ENCODE measurements at places on chromosomes 6 and 20.

DNA sequence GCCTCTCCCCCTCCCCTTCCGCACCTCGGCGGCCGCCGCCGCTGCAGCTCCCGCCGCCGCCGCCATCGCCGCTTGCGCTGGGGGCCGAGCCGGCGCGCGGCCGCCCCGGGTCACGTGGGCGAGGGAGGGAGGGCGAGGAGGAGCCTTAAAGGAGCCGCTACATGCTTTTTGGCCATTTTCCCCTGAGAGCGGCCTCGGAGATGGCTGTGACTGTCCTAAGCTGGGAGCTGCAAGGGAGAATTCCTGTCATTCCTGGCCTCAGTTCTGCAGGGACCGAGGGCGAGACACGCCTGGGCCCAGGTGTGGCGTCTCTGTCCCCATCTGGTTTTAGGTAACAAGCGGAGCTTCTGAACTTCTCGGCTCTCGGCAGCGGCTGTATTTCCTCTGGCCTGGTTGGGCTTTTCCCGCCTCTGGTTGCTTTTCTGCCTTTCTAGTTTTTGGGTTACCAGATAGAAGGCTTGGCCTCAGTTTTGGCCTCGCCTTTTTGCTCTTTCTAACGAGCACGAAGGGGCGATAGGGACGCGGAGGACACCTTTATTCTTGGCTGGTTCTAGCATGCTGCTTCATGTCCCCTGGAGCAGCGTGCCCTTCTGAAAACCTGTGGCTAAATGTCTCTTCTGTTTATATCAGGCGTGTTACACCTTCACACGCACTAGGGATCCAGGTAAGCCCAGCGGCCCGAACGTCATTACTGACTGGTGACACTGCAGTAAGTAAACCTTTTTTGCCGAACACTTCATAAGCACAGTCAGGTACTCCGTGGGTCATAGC is at the start of gene EHMT2:
Gene EHMT2, minus strand, starts transcription at position 87 of the 771 bp plus-strand sequence. Its CDS starts 21 bp downstream, at position 66.
- peak; percentile 61 for DNase-seq

- no peak for DNase-seq
Measured at GRCh38 chr20:53878262-53879047, 191.9 kb downstream of the BCAS1 start.

GRCh38 chr20:37886851-37887297 is 16.1 kb upstream of the VSTM2L start:
- DNase-seq = no peak

DNA sequence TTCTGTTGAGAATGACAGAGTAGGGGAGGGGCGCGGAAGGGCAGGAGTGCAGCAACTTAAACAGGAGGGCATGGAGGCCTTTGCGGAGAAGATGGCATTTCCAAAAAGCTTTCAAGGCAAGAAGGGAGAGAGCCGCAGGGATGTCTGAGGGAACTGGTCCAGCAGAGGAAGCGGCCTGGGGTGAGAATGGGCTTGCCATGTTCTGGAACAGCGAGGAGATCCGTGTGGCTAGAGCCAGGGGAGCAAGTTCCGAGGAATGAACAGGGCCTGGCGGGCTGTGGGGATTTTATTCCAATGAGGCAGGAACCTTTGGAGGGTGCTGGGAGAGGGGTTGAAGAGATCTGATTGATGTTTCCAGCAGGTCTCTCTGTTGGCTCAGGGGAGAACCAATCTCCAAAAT is 86.1 kb downstream of the PREX1 start:
- no peak for DNase-seq

DNA sequence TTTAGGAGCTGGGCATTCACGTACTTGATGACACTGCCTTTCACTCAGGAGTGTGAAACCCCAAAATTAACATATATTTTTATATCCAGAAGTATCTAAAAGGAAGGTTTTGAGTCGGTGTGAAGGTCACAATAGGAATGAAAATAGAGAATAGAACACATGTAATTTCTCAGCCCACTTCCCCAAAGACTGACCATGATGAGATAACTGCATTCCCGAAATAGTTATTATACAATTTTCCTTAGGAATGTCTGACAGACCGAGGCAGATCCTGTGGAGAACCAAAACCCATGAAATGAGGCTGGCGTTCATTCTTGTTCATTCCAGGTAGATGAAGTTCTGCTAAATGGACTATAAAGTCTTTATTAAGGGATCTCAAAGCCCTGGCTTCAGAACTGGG is 10.3 kb downstream of the NSFL1C start:
- no peak for DNase-seq

DNA sequence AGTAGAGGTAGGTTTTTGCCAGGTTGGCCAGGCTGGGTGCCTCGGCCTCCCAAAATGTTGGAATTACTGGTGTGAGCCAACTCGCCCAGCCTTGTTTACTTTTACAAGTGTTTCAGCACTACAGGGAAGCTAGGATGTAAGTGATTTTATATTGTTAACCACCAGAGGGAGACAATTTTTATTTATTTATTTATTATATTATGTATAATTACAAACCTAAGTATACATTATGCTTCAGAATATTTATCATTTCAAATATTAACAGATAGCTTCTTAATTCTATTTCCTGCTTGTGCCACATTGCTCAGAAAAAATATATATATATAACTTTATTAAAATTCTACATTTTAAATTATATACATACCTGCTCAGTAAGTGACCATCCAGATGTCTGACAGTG is 9.8 kb downstream of the MMUT start:
- peak; percentile 1 for DNase-seq

DNA sequence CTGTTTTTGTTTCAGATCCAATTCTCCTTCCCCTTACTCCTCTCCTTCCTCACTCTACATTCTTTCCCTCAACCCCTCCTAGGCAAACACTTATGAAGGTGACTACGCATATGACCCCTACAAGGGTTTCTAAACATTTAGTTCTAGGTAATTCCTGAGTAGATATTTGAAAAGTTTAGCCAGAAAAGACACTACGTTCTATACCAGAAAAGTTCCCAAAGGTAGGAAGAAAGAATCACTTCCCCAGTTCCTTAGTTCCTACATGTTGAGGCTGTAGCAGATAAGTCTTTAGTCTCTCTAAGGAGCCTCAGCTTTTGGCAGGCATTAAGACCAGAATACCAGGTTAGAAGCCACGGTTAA is 11.6 kb downstream of the POU3F2 start:
- no peak for DNase-seq

DNA sequence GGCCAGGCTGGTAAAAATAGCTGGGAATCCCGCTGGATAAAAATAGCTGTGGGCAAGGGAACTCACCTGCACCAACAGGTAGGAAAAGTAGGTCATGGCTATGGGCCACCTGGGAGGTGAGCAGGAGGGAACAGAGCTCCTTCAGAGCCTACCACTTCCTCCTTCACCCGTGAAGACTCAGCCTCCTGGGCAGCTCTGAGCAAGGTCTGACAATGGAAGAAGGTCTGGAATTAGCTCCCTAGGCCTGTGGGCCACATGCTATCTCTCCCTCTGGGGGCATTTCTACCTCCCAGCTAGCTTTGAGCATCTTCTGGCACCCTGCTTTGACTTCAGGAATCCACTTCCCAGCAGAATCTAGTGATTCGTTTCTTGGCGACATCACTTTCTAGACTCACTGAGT is 153.9 kb downstream of the MRPL14 start:
- no peak for DNase-seq

GRCh38 chr6:161351858-161352257 is 78.0 kb upstream of the AGPAT4 start:
- DNase-seq = no peak

GRCh38 chr20:51061418-51062045 is 38.6 kb upstream of the KCNG1 start:
- no peak for DNase-seq

GRCh38 chr6:152170702-152171667 is 363.5 kb downstream of the ESR1 start:
- no peak for DNase-seq

DNA sequence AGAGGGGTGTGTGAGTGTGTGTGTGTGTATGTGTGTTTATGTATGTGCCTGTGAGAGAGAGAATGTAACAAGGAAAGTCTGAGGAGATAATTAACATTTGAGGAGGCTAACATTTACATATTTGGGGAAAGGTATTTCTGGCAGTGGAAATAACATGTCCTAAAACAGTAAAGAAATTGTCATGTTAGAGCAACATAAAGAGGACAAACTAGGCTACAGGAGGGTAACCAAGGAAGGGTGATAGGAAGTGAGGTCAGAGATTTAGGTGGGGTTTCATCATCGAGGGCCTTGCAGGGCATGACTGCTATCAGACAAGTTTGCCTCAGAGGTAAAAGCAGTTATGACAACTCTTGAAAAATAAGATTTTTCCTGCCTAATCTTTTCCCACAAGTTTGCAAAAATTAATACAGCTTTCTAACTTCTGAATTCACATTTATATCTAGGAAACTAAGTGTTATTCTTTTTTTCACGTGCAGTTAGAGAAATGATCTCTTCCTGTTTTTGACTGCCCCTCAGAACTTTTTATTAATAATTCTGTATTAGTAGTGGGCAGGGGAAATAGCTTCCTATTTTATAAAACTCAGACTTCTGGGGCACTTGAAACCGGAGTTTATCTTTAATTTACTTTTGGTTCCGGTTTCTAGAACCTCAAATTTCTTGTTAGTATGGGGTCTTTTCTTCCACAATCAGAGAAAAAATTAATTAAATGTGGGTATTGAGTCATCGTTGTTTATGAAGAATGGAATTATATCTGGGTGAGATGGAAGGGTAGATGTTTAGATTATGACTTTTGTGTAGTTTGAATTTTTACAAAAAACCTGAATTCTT is 30.5 kb upstream of the RHAG start:
- no peak for DNase-seq

DNA sequence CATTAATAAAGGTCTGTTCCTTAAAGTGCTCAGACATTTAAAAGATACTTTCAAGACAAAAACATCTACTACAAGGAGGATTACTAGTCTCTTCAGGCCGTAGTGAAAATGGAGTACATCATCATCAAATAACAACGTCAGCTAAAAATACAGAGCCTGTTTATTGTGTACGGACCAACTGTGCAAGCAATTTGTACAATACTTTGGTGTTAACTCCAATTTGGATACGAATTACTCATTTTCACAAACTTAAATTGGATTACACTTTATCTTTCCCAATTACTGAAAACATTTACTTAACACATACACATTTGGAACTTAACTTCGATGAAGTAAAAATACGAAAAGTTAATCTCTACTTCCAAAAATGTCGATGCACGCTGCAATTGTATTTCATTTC is 802 bp downstream of the CYP39A1 start:
- DNase-seq = no peak

- DNase-seq = no peak
Measured at GRCh38 chr20:2859330-2860121, 13.8 kb upstream of the PTPRA start.

GRCh38 chr6:22499815-22500214 is 69.6 kb upstream of the HDGFL1 start:
- DNase-seq = no peak

DNA sequence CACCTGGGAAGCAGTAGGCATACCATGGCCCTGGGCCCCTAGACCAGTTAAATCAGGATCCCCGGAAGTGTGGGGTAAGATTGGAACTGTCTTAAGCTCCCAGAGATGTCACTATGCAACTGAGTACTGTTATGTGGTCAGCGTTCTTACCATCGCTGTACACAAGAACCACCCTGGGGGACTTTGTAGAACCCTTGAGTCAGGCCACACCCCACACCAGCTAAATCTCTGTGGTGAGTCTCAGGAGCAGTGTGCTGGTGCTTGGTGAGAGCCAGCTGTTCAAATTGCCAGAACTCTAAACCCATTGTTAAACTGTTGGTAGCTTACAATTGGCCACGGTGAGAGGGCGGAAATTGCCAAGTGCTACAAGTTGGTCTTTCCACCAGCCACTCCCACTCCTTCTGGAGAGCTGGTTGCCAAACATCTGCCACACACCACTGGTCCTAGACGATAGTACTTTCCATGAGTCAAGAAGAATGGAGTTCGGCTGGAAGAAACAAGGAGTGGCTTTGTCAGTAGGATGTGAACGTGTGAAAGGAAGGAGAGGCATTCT is 80.5 kb upstream of the SYNDIG1 start:
- no peak for DNase-seq

DNA sequence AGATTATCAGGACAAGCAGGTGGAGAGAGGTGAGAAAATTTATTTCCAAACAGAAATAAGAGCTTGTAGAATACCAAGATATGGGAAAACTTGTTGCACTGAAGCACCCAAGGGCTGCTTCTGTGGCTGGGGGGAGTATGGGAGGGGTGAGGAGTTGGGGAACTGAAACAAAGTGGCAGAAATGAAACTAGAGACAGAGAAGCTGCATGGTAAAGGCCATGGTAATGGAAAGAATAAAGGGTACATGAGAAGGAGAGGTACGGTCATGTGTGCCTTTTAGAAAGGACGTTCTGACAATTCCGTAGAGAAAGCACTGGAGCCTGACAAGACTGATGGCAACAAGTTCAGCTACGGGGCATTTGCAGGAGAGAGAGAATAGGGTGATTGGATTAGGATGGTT is 51.6 kb upstream of the RIN2 start:
- no peak for DNase-seq

DNA sequence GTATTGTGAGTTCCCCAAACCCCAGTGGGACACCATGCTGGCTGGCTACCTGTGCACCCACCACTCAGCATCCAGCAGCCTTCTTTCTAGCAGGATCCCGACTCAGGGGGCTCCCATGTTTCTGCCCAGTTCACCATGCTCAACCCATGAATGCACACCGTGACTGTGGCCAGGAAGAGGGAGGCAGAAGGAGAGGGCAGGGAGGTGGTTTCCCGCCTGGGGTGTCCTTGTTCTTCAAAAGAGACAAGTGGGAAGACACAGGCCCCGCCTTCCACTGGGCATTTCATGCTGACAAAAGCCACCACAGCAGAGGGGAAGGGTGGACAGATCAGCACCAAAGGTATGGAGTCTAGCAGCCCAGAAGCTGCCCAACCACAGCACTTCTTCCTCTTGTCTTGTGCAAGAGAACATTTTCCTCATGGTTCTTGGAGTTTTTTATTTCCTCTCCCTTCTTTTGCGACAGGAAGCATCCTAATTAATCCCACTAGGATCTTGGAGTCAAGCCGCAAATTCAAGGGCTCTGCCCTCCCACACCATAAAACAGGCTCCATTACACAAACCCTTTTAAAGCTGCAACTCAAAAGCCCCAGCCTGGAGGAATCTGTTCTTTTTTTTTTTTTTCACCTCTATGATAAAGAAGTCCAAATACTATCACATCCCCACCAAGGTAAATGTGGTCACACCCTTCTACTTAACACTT is 13.5 kb upstream of the ANKRD60 start:
- no peak for DNase-seq

DNA sequence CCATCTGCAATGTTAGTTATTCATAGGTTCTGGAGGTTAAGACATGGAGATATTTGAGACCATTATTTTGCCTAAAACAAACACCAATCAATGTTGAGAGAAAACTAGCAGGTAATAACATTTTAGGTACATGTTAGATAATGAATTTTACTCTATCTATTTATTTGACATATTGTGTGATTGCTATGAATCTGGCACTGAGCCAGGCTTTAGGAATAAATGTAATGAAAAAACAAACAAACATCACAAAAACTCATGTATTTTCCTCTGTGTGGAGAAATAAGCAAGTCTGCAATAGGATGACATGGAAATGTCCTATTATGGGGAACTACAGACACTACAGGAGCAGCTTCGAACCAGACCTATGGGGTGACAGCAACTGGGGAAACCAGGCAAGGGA is 57.8 kb downstream of the OPN5 start:
- DNase-seq = no peak

- DNase-seq = no peak
Measured at GRCh38 chr20:8983478-8984345, 85.2 kb upstream of the PLCB4 start.

All from NCI-H460 (cell line).